ENCODE measurements at places on chromosomes 3 and 15.

GRCh38 chr3:17562845-17563244 is 179.6 kb downstream of the TBC1D5 start:
- no peak for DNase-seq

- peak; percentile 14 for DNase-seq
Observed at GRCh38 chr3:59772416-59773408, 722.9 kb upstream of the CFAP20DC start.

DNA sequence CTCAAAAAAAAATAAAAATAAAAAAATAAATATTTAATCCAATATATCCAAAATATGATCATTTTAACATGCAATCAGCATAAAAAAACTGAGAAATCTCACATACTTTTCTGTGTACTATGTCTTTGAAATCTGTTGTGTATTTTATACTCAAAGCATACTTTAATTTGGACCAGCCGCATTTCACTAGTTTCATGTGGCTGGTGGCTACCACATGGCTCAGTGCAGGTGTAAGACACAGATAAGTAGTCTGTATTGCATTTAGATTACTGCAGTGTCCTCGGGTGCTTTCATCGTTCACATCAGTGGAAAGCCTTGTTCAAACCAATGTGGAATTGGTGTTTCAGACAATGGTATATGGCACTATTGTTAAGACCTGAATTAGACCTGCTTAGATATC is 11.0 kb downstream of the CRTC3 start:
- no peak for DNase-seq

DNA sequence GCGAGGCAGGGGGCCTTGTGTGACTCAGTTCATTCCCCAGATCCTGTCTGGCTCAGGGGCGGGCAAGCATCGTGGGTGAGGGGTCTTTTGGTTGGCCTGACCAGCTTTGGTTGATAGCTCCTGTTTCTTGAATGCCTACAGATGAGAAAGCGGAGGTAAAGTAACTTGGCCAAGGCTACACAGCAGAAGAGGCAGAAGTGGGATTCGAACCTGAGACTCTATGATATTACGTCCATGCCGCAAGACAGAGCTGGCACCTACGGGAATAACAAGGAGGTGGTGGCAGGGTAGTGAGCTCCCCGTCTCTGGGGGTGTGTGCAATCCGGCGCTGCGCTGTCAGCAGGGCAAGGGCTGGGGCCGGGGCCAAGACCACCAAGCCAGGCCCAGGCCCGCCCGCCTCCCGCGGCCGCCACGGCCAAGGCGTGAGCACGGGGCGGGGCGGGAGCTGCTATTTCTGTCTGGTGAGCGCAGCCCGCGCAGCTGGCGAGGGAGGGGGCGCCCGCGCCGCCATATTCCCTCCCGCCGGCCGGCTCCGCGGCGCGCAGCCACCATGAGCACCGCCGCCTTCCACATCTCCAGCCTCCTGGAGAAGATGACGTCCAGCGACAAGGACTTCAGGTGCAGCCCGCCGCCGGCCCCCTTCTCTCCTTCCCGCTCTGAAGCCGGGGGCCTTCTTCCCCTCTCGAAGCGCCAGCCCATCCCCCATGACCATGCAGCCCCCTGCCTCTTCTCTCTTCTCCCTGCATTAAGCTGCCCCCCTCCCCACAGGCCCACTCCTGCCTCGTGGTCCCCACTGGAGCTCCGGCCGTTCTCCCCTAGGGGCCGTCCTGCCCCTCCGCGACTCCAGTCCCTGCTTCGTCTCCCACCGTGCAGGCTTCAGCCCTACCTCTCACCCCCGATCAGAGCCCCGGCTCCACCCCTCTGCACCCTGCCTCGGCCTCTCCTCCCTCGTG is at the start of gene CAND2:
Gene CAND2 (plus strand): TSS at position 510 of the 953 bp plus-strand sequence. CDS start 41 bp downstream, at position 551.
- no peak for DNase-seq

DNA sequence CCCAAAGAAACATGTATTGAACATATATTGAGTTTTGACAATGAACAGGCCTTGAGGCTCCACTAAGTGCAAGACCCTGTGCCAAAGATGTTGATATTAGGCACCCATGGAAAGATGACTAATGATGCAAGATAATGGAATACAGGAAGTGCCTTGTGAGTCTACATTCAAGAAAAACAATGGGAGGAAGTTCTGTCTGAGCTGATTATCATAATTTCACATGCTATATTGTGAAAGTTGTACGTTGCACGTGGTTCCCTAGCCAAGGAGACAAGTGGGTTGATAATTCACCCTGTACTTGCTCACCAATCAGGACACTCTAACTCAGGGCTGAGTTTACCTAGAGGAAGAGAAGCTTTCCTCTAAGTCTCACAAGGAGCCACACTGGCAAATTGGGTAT is 186.9 kb upstream of the STAC start:
- no peak for DNase-seq

DNA sequence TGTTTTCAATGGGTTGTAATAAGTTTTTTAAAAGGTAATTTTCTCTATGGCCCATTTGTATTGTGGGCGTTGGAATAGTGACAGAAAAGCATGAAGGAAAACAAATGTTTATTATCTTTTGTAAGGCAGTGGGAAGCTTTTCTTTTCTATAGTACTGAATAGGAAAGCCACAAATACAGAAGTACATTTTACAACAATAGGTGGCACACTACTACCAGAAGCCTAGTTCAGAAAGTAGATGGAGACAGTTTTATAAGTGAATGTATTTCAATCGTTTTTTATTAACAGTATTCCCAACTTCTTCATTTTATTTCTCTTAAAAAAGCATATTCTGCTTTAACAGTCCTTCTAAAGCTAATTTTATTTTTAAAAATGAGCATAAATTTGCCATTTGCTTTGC is 296.7 kb downstream of the PTPRG start:
- DNase-seq, result no peak

DNA sequence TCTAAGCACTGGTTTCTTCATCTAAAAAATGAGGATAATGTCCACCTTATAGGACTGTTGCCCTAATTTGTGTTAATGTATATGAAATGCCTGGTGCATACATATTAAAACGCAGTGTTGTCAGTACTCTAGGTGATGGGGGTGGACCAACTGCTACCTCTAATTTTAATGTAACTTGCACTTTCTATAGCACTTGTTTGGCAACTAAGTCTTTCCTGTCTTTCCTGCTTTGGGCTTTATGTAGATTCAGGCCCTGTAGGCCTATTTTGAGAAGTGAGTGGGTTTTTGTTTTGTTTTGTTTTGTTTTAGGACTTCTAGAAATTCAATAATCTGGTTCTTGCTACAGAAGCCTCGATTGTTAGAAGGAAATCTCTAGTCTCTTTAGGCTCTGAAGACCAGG is 21.2 kb downstream of the SLC7A14 start:
- no peak for DNase-seq

DNA sequence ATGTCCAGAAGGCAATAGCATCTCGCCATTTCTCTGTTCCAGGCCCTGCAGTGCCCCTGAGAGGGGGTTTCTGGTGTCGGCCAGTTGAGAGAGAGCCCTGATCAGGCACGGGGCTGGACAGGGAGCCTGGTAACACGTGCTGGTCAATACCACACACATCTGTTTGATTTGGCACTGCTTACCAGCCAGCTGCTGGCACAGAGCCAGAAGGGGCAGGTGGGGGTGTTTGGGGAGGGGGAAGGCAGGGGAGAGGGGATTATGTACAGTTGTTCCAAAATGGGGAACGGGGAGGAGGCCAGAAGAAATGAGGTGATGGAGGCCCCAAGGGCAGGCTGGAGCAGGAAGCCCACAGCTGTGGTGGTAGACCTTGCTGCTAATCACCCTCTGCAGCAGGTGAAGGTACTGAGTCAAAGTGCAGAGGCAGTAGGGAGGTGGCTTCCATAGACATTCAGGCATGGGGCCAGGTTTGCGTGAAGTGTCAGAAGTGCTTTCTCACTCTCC is 153.5 kb upstream of the LPP start:
- no peak for DNase-seq

DNA sequence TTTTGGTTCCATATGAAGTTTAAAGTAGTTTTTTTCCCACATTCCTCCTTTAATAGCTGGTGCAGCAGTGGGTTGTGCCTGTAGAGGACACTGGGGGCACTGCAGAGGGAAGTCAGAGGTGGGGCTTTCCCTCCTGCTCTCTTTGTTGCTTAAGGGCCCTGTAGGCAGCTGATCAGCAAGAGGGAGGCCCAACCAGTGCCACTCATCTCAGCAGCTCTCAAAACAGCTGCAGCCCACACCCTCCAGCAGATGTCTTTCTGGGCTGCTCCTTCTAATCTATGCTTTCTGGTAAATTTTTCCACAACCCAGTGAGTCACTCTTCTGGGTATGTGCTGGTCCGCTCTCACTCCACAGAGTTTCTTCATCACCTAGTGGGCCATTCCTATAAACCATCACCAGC is 263.8 kb downstream of the FEZF2 start:
- DNase-seq, result no peak

DNA sequence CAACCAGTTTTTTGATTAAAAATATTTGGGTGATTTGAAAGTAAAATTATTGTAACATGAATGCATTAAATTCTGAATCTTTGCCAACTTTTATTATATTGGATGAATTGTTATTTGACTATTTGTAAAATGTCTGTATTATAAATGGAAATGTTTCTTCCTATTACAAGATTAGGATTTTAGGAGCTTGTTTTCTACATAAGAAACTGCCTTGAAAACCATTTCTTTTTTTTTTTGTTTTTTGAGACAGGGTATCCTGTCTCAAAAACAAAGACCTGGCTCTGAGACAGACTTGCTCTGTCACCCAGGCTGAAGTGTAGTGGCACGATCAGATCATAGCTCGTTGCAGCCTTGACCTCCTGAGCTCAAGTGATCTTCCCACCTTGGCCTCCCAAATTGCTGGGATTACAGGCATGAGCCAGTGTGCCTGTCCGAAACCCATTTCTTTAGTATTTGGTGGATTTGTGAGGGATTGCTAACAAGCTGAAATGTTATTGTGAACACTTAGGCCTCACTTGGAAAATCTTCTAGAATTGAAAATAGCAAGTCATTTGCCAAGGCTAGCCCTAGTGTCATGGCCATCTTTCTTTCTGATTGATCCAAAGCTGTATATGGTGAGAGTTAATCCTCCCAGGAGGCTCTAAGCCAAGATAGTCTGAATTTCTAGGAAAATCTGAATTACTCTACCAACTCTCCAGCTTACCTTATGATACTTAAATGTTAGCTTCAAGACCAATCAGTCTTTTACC is 100.3 kb downstream of the FNDC3B start:
- DNase-seq, result no peak

GRCh38 chr3:28768439-28768838 is 419.8 kb upstream of the AZI2 start:
- no peak for DNase-seq

GRCh38 chr15:54014067-54014655 is 35.9 kb downstream of the UNC13C start:
- DNase-seq, result no peak

GRCh38 chr15:29860872-29861271 is 38.6 kb upstream of the TJP1 start:
- DNase-seq, result no peak

DNA sequence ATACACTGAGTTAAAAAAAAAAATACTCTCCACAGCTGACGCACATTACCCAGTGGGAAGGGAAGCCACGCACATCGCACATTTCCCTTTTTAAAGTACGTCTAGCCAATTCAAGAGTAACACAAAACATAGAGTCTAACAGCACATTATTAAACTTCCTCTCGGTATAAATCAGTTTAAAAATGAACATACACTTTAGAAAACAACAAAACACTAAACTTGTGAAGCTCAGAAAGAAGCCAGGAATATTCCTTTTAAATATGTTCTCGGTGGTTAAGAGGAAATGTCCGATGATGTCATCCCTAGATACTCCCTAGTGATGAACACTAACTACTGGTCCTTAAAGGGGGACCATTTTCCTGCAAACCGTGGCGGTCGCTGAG is 721 bp downstream of the MYEF2 start:
- no peak for DNase-seq

- DNase-seq, result no peak
Observed at GRCh38 chr15:98586066-98586465, 62.3 kb upstream of the IGF1R start.

GRCh38 chr3:122101646-122102045 is 46.5 kb downstream of the CD86 start:
- no peak for DNase-seq

DNA sequence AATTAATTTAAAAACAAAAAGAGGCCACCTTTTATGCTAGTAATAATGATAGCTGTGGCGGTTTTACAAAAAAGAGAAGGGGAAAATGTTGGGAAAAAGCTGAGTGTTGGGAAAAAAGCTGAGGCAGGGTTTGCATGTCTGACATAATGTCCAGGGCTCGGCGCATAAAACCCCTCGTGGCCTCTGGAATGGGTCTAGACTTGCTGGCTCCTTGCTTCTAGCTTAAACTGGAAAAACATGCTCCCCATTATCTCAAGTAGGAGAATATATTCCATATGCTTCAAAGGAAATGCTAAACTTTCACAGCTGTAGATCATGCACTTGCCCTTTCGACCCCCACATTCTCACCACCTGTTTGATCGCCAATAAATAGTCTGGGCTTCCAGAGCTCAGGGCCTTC is 53.0 kb downstream of the CYP19A1 start:
- DNase-seq, result no peak

DNA sequence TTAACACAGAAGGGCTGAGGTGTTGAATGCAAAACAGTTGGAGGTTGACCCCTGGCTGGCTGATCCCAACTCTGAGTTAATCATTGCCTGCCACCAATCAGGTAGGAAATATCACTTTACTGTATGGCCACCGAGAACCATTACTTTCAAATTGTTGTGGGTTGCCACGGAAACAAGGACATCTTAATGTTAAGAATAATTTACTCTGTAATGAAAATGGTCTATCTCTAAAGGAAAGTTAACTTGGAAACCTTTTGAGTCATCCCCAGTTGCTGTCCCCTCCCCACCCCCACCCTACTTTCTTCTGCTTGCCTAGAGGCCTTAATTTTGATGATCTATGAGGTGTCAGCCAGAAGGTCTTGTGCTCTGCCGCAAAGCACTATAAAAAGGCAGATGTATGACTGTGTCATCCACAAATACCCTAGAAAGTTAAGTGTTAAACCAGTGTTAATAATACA is 78.7 kb upstream of the SNRK start:
- DNase-seq, result no peak

- no peak for DNase-seq
Observed at GRCh38 chr3:9244495-9245183, 4.8 kb downstream of the SRGAP3 start.

GRCh38 chr15:45868109-45868691 is 233.4 kb downstream of the SQOR start:
- DNase-seq, result no peak

- DNase-seq, result no peak
Observed at GRCh38 chr3:191492601-191493000, 31.6 kb downstream of the PYDC2 start.

DNA sequence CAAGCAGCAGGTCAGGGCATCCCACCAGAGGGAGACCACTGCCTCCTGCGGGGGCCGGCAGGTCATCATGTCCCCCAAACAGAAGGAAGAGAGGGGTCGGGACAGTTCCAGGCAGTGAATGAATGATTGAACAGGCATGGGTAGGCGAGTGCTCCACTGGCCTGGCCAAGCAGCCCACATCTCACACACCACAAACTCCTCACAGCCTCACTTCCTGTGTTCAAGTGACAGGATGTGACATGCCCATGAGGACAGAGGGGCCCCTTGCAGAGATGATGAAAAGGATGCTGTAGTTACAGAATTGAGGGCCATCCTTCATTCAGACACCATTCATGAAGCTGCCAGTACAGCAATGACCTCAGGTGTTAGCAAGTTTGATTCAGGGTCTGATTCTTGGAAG is 3.7 kb downstream of the IQSEC1 start:
- peak; percentile 26 for DNase-seq

All from activated CD4-positive, alpha-beta T cell treated with anti-CD3 and anti-CD28 coated beads for 24 hours (primary cell).